ENCODE measurements at places on chromosomes 2 and 18. TPM values are rescaled to one million over a fixed set of nuclear protein-coding genes. Genes with fewer than 3 reads are reported as not detected.

MGAT4A gene
- 0.26 TPM for total RNA-seq

NXPH2 gene
- not detected for total RNA-seq

CGREF1 gene
- total RNA-seq, result 10.0 TPM

MORN2 gene
- total RNA-seq, result 19.3 TPM

VWC2L gene
- not detected for total RNA-seq

PCARE gene
- total RNA-seq, result under 0.01 TPM

TDRD15 gene
- not detected for total RNA-seq

NPPC gene
- total RNA-seq, result not detected

RHBDD1 gene
- 85.4 TPM for total RNA-seq

CAB39 gene
- 72.3 TPM for total RNA-seq

CRYGD gene
- total RNA-seq, result not detected

RAD51AP2 gene
- total RNA-seq, result under 0.01 TPM

MBP gene
- 3.6 TPM for total RNA-seq

PIK3C3 gene
- total RNA-seq, result 28.9 TPM

ANXA4 gene
- 106 TPM for total RNA-seq

RAB6C gene
- total RNA-seq, result not detected

STK17B gene
- total RNA-seq, result 43.1 TPM

GNAL gene
- 0.77 TPM for total RNA-seq

CCDC195 gene
- total RNA-seq, result not detected

SIX3 gene
- not detected for total RNA-seq

LYG1 gene
- 0.50 TPM for total RNA-seq

SP5 gene
- total RNA-seq, result not detected

DNAH7 gene
- total RNA-seq, result 0.99 TPM

ZNF396 gene
- 5.0 TPM for total RNA-seq

PAX8 gene
- total RNA-seq, result 0.51 TPM

NOP58 gene
- 38.8 TPM for total RNA-seq

POTEI gene
- total RNA-seq, result not detected

DCDC2C gene
- not detected for total RNA-seq

SAG gene
- total RNA-seq, result not detected

NOTO gene
- not detected for total RNA-seq

GALNT14 gene
- total RNA-seq, result 0.83 TPM

LTBP1 gene
- 190 TPM for total RNA-seq

CKAP2L gene
- total RNA-seq, result 0.26 TPM

ASPRV1 gene
- total RNA-seq, result 0.33 TPM

NEU4 gene
- not detected for total RNA-seq

POU3F3 gene
- not detected for total RNA-seq

SNTG2 gene
- not detected for total RNA-seq

HRH4 gene
- total RNA-seq, result under 0.01 TPM

CTAGE1 gene
- total RNA-seq, result under 0.01 TPM

PPP1R1C gene
- total RNA-seq, result 0.50 TPM

TLX2 gene
- not detected for total RNA-seq

CCDC178 gene
- total RNA-seq, result under 0.01 TPM

CCDC85A gene
- not detected for total RNA-seq

AQP12B gene
- not detected for total RNA-seq

COL4A4 gene
- 0.51 TPM for total RNA-seq

LCT gene
- total RNA-seq, result under 0.01 TPM

UGT1A8 gene
- total RNA-seq, result not detected

MYOM1 gene
- total RNA-seq, result 0.26 TPM

CYRIA gene
- 10.2 TPM for total RNA-seq

DSG2 gene
- total RNA-seq, result 0.33 TPM

RND3 gene
- 559 TPM for total RNA-seq

ITM2C gene
- total RNA-seq, result 77.3 TPM

SCN2A gene
- 2.1 TPM for total RNA-seq

FBXO41 gene
- total RNA-seq, result 0.77 TPM

FIGLA gene
- not detected for total RNA-seq

OSR1 gene
- total RNA-seq, result 17.7 TPM
